ENCODE measurements at places on chromosomes 7 and 10. TPM values are rescaled to one million over a fixed set of nuclear protein-coding genes. Genes with fewer than 3 reads are reported as not detected.

DNA sequence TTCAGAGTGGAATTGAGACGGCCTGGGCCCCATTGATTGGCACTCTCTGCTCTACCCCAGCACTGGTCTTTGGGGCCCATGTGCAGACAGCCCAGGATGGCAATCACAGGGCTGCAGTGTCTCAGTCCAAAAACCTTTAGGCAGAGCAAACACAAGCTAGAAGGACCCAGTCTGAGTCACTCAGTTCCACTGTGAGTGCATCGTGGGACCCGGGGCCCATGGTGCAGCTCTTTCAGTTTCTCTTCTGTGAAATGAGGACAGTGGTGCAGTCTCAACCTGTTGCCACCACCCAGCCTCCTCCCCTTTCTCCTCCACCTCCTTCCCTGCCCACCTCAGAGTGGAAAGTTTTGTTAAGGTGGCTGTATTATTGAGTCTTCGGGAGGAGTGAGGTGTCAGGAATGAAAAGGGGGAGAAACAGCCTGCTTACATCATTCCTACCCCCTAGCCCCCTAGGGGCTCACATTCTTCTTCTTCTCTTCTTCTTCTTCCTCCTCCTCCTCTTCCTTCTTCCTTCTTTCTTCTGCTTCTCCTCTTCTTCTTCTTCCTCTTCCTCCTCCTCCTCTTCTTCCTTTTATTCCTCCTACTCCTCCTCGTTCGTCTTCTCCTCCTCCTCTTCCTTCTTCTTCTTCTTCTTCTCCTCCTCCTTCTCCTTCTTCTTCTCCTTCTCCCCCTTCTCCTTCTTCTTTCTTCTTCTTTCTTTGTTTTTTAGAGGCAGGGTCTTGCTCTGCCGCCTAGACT is 19.5 kb upstream of the CARD11 start:
- DNase-seq, result no peak

DNA sequence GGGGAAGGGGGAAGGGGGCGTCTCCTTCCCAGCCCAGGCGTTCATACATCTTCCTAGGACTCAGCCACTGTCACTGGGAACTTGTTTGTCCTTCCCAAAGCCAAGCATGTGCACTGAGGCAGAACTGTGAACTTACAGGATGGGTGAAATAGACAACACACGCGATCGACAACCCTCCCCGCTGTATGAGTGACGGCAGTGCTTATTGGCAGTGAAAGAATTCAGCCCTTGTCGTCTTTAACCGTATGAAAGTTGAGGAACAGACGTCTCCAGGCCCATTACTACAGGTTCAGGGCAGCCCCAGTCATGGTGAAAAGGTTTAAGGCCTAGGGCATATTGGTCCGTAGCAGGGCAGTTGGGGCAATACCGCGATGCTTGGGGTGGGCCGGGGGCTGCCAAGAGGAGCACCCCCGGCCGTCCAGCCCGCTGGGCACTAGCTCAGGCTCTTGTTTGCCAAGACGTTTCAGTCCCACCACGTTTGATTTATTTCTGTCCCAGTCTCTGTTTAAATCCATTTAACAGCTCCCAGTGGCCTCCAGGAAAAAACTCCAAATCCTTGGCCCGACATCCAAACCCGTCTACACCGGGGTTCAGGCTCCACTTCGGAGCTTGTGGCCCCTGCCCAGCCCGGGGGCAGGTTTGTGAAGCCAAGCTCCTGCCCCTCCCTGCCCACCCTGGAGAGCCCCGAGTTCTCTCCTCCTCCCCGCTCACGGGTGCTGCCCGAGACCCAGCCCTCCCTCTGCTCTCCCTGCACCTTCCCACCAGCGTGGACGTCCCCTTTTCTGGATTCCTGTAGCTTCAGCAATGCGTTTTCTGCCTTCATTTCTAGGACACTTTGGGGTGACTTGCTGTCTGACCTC is 159.8 kb downstream of the DNAJB6 start:
- no peak for DNase-seq

DNA sequence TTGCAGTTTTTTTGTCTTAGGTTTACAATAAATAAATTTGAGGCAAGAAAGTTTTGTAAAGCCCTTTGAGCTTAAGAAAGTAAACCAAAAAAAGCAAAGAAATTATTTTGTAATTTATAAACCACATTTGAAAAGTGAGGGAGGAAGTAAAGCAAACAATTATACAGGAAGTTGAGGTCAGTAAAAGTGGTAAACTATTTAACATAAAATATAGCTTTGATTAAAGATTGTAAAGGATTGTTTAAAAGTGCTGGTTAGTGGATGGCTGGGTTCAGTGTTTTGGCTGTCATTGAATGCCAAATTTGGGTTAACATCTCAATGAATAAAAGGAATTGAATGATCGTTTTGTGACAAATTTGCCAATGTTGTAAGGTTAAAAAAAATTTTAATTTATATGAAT is 9.9 kb downstream of the SOSTDC1 start:
- no peak for DNase-seq

Gene ODAD2
- 1.3 TPM for total RNA-seq

Gene CRYGN
- 0.84 TPM for total RNA-seq

GRCh38 chr10:53990799-53991238 is 810.2 kb downstream of the PCDH15 start:
- no peak for DNase-seq

Gene SLC13A1
- total RNA-seq, result not detected

Gene CYP3A7
- not detected for total RNA-seq

Gene CPA1
- total RNA-seq, result not detected

Gene CAMK1D
- total RNA-seq, result 3.4 TPM

Gene SOSTDC1
- total RNA-seq, result not detected

Gene STK31
- 0.89 TPM for total RNA-seq

Gene CFAP43
- 0.75 TPM for total RNA-seq

Gene NKX2-3
- total RNA-seq, result not detected

Gene CALHM1
- total RNA-seq, result not detected

DNA sequence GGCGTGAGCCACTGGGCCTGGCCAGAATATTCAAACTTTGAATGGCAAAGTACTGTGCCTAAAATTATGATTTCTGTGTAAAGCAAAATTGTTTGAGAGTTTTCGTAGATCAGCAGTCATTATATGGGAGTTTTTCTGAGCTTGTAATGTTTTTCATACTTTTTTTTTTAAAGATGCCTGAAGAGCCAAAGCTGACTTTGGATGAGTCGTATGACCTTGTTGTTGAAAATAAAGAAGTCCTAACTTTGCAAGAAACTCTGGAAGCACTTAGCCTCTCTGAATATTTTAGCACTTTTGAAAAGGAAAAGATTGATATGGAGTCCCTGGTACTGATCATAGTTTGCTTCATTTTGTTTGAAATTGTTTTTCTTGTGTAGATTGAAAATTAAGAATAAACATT is 26.7 kb downstream of the SEC23IP start:
- no peak for DNase-seq

GRCh38 chr10:96720422-96721206 is at the start of gene PIK3AP1:
Gene PIK3AP1, minus strand, starts transcription at chr10:96720514. Its CDS starts 120 bp downstream, at chr10:96720394.
- DNase-seq, result no peak

Gene AOAH
- 4.4 TPM for total RNA-seq

DNA sequence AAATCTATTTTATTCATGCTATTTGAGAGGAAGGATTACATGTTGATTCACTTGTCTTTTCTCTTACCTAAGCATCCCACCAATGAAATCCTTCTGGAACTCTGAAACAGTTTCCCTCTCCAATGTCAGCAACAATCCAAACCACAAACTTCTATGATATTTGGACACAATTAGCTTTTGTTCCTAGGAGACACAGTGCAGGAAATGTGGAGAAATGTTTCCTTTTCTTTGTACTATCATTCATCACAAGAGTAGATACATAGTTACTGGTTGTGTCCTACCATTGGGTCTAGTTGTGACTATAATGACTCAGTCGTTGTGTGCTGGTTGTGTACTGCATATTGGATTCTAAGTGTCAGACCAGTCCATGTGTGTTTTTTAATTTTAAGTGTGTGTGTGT is 156.8 kb upstream of the MAGI2 start:
- DNase-seq, result no peak

DNA sequence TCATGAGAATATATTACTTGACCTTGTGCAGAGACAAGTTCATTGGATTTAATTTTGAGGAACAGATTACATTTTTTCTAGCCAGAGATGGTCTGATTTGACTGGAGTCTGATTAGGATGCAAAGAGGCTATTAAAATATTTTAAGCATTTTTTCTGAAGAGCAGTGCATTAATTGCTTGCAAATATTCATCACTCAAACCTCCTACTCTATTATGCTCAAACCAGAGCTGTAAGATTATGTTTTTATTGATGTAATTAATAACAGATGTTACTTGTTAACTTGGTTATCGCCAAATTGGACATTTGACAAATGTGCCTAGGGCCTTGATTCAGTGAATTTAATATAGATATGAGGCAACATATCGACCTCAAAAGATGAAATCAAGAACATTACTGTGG is 160.9 kb upstream of the SLC13A1 start:
- no peak for DNase-seq

Gene ACTA2
- 37.6 TPM for total RNA-seq

DNA sequence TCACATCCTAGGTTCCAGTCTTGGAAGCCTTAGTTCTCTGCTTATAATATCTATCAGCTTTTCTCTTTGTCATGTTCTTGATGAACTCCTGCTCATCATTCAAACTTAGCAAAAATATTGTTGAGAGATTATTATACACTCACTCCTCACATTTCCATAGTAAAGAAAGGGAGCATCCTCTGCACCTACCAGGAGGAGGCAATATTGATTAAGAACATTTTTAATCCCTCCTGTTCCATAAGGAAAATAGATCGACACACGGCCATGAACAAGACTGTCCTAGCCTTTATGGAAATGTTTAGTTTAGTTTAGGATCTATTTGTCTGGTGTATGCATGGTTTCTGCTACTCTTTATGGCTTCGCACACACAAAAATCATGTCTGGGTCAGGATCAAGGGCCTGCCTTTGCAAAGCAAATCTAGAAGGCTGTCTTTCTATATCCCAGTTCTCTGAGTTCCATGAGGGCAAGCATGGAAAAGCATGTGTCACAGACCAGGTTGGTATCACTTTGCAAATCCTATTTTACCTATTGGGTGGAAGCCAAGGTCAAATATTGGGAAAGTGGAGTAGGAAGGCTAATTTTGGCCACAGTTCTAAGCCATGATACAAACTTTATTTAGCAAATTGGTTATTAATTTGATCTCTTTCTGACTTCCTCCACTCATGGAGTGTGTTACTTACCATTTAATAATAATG is 164.4 kb downstream of the MDFIC start:
- DNase-seq, result no peak

DNA sequence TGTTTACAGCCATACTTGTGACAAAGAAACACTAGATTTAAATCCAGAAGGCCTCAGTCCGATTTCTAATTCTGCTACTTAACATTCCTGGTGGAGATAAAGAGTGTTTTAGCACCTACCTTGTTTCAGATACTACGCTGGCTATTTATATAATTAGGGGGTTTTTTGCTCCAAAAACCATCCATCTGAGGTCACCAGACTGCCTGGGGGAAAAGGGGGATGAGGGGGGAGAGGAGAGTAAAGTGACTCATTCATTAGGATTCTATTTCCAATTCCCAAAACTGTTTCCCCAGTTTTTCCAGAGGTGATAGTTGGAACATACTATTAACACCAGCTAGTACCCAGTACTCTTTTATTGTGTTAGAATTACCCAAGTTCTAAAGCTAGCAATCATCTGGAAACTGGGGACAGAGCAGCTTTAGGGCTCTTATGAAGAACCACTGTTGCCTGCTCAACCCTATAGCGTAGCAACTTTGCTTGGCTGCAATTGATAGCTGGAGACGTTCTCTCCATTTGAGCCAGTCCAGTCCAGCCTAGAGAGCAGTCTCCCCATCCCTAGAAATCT is 6.6 kb downstream of the GCC1 start:
- no peak for DNase-seq

Gene OR13A1
- not detected for total RNA-seq
